ENCODE measurements at places on chromosomes 13 and 19. TPM values are rescaled to one million over a fixed set of nuclear protein-coding genes. Genes with fewer than 3 reads are reported as not detected.

- H3K36me3 ChIP-seq = no peaks in the 10 kb centered on the region
- H3K27ac ChIP-seq = no peak overlapping the region
- H3K4me1 ChIP-seq = no peaks in the 10 kb centered on the region
- peak; percentile 0 for DNase-seq
- H3K4me3 ChIP-seq = no peak overlapping the region
- no peaks in the 10 kb centered on the region for H3K27me3 ChIP-seq
Observed at GRCh38 chr13:66113882-66114526, 1116.1 kb downstream of the PCDH9 start.

- no peaks in the 10 kb centered on the region for H3K4me1 ChIP-seq
- H3K4me3 ChIP-seq = no peak overlapping the region
- H3K27me3 ChIP-seq = no peaks in the 10 kb centered on the region
- DNase-seq = no peak
- H3K36me3 ChIP-seq = no peaks in the 10 kb centered on the region
Observed at GRCh38 chr19:6797646-6798045, 25.1 kb downstream of the VAV1 start.

GRCh38 chr13:105607016-105607415 is 928.4 kb downstream of the EFNB2 start:
- H3K36me3 ChIP-seq = no peaks in the 10 kb centered on the region
- no peaks in the 10 kb centered on the region for H3K27me3 ChIP-seq
- H3K4me3 ChIP-seq = no peak overlapping the region
- no peak for DNase-seq

DNA sequence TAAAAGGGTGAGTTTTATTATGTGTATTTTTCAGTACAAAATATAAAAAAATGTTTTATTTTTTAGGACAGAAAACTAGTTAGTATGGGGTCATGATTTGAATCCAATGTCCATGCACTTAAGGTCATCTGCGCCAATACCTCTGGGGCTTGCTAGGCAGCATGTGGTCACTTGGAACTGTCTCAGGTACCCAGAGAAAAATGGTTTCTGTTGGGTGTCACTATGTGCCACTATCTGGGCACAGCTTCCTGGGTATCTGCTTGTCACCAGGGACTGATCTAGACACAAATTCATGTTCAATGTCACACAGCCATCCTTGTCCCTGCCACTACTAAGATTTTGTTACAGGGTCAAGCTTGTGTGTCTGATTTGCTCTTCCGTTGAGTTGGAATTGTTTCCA is 100.4 kb downstream of the RGCC start:
- peaks cover 2% of the 10 kb centered on the region for H3K27me3 ChIP-seq
- DNase-seq = no peak
- H3K27ac ChIP-seq = no peak overlapping the region
- no peaks in the 10 kb centered on the region for H3K36me3 ChIP-seq
- no peak overlapping the region for H3K4me3 ChIP-seq

DNA sequence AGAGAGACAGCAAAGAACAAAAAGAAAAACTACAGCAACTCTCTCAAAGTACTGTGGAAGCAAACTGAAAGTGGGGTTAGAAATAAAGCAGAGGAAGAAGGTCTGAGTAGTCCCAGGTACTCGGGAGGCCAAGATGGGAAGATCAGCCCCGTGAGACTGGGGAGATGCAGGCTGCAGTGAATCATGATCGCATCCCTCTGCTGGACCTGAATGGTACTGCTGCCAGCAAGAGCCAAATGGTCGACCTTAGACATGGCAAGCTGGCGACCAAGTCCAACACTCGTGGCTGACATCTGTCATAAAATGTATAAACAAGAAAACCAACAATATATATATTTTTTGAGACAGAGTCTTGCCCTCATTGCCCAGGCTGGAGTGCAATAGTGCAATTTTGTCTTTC is 33.7 kb upstream of the ZNF724 start:
- H3K36me3 ChIP-seq = no peaks in the 10 kb centered on the region
- H3K27ac ChIP-seq = no peak overlapping the region
- peak; percentile 30 for DNase-seq

Gene DHRS12
- 1.9 TPM for total RNA-seq

Gene NXNL1
- total RNA-seq = not detected

Gene PRSS57
- not detected for total RNA-seq

Gene HS6ST3
- total RNA-seq = not detected

Gene NLRP4
- not detected for total RNA-seq

Gene MCF2L
- not detected for total RNA-seq

Gene CEACAM3
- total RNA-seq = not detected

Gene IGFL2
- total RNA-seq = not detected
